ENCODE measurements at places on chromosomes 2 and 18.

GRCh38 chr2:147628971-147629421 is 215.8 kb upstream of the ACVR2A start:
- DNase-seq, result no peak

DNA sequence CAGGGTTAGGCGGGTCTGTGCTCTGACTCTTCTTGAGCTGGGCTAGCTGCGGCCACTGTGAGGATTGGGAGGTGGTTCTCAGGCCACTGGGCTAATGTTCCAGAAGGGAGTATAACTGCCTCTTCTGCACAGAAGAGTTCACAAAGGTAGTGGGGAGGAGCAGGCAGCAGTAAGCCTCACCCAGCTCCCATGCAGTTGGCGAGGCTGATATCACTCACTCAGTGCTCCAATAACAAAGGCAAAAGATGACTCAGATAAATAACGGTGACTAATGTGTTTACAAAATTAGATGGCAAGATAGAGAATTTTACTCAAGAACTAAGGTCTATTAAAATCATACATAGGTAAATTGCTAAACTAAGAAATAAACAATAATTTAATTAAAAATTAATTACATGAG is 174.2 kb upstream of the TMEM200C start:
- DNase-seq, result no peak

- DNase-seq, result no peak
Measured at GRCh38 chr2:42860319-42861094, 68.1 kb upstream of the HAAO start.

- DNase-seq, result no peak
Measured at GRCh38 chr2:203989521-203989920, 53.0 kb downstream of the ICOS start.

DNA sequence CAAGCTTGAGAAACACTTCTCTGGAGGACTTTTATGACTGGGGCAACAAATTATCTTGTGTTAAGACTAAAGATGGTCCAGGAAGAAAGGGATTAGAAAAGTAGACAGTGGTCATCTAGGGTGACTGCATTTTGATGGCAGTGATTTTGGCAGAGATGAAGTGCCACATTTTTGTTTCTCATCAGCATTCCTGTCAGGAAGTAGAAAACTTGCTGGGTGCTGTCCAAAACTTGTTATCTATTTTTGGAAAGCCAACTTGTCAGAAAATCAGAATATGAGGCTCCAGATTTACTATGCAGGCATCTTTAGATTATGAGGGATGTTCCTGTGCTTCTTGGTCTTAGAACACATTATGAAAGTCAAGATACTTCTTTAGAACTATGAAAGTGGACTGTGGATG is 29.0 kb upstream of the CALCRL start:
- no peak for DNase-seq

- DNase-seq, result no peak
Measured at GRCh38 chr2:127527001-127527804, 914 bp upstream of the IWS1 start.

- DNase-seq, result no peak
Measured at GRCh38 chr2:151297882-151298281, 8.4 kb upstream of the NMI start.

DNA sequence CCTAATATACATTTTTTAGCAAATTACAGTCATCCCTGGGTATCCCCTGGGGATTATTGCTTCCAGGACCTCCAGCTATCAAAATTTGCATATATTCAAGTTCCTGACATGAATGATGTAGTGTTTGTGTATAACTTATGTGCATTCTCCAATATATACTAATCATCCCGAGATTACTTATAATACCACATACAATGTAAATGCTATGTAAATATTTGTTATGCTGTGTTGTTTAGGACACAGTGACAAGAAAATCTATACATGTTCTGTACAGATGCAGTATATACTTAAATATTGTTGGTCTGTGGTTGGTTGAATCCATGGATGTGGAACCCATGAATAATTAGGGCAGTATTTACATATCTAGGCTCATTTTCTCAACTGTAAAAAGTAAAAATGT is 1060.3 kb downstream of the DSC3 start:
- no peak for DNase-seq

- DNase-seq, result no peak
Measured at GRCh38 chr2:69721022-69721421, 20.9 kb upstream of the ANXA4 start.

GRCh38 chr2:186460465-186460864 is 25.6 kb upstream of the ZC3H15 start:
- no peak for DNase-seq

GRCh38 chr2:43106559-43107527 is 119.6 kb downstream of the ZFP36L2 start:
- DNase-seq, result no peak

- no peak for DNase-seq
Measured at GRCh38 chr2:153222231-153223165, 256.1 kb downstream of the RPRM start.

DNA sequence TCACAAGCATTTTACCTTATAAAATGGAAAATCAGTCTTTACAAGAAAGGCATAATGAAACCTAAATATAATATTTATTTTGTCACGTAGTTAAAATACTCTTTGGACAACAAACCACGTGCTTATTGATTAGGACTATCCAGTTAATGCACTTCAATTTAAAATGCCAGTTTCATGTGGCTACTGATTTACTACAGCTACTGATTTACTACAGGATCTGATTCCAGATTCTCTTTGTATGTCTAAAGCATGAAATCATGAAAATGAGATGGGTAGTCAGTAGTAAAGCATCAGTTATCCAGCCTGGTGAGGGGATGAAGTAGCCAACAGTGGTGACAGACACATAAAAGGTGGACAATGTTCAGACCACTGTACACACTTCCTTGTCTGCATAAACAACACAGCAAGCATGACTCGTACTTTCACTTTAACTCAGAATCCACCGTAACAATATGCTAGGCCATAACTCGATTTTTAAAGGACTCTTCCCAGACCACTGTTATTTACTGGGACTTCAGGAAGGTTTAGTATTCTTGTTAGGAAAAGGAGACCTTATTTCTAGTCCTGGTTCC is 24.9 kb downstream of the ACAA2 start:
- no peak for DNase-seq

- no peak for DNase-seq
Measured at GRCh38 chr2:905091-905832, 45.4 kb upstream of the SNTG2 start.

- DNase-seq, result no peak
Measured at GRCh38 chr2:167478196-167478595, 589.9 kb downstream of the XIRP2 start.

DNA sequence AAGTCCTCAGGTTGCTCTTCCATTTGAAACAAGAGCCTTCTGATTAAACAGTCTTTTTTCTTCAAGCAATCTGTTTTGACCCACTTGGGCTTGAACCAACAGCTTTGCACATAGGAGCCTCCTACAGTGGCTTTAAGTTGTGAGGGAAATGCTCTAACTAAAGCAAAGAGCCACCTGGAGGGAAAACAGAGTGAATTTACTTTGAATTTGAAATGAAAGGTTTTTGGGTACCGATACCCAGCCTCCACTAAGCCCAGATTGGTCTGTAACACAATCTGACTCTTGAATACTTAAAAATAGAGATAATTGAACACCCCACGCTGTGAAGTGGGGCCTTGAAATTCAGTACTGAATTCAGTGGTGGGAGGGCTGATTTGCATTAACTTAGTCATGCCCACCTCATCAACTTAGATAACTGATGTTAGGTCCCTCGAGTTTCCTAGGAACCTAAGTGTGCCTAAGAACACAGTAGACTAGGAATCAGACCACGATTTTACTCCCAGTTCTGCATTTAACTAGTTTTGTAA is 56.3 kb upstream of the ACVR1C start:
- DNase-seq, result no peak

- DNase-seq, result no peak
Measured at GRCh38 chr2:157319795-157320194, 5.8 kb downstream of the ERMN start.

GRCh38 chr18:79393181-79393634 is 2.5 kb upstream of the NFATC1 start:
- no peak for DNase-seq

- DNase-seq, result no peak
Measured at GRCh38 chr2:177141866-177142265, 70.7 kb upstream of the HNRNPA3 start.

DNA sequence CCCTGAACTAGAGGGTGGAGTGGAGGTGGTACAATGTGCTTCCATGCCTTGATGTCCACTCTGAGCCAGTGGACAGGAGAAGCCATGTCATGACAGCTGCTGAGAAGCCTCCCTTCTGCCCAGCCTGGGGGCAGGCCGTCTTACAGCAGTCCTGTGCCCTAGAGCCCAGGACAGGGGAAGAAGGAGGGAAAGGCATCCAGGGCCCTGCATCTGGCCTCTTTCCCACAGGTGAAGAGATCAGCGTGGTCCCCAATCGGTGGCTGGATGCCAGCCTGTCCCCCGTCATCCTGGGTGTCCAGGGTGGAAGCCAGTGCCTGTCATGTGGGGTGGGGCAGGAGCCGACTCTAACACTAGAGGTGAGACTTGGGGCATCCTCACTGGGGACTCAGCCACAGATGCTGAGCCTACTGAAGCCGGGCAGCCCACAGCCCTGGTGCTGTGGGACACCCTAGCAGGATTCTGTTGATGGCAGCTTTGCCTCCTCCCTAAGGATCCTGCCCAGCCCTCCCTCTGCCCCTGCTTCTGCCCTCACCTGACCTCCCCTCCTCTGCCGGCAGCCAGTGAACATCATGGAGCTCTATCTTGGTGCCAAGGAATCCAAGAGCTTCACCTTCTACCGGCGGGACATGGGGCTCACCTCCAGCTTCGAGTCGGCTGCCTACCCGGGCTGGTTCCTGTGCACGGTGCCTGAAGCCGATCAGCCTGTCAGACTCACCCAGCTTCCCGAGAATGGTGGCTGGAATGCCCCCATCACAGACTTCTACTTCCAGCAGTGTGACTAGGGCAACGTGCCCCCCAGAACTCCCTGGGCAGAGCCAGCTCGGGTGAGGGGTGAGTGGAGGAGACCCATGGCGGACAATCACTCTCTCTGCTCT is 3.1 kb downstream of the IL36RN start:
- no peak for DNase-seq

- DNase-seq, result no peak
Measured at GRCh38 chr2:16745466-16745865, 79.8 kb upstream of the CYRIA start.

DNA sequence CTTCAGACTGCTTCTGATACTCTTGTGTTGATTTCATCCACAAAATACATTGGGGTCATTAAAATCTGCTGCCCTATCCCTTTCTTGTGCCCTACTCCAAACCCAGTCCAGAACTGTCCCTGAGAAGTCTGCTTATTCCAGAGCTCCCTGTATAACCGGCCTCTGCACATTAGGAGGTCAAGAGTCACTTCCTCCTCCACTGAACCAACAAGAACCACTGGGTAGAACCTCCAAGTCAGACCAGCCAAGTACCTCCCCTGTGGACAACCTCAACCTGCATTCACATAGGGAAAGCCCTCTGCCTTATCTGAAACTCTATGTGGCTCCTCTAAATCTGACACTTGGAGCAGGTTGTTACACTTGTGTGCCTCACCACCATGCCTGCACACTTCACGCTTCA is 22.1 kb downstream of the KDSR start:
- DNase-seq, result no peak

- DNase-seq, result no peak
Measured at GRCh38 chr2:209673811-209674210, 97.8 kb upstream of the UNC80 start.

GRCh38 chr2:216491793-216492596 is 6.6 kb upstream of the RPL37A start:
- no peak for DNase-seq

GRCh38 chr2:69652206-69652605 is 8.7 kb upstream of the AAK1 start:
- DNase-seq, result no peak

- no peak for DNase-seq
Measured at GRCh38 chr2:49490710-49491109, 336.4 kb upstream of the FSHR start.

DNA sequence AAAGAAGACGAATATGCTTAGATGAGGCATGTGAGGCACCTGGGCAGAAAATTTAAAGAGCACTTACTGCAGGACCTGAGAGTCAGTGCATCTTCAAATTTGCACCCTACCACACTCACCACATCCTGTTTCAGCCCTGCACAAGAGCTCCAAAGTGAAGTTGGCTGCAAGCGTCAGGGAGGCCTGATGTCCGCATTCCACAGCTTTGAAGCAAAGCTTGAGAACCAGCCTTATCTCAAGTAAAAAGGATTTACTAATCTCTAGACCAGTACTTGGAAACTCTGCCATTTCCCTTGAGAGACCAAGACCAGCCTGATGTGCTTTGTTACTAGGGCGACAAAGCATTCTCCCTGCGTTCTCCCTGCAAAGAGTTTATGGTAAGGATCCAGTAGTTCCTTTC is 3.4 kb upstream of the ASNSD1 start:
- no peak for DNase-seq

DNA sequence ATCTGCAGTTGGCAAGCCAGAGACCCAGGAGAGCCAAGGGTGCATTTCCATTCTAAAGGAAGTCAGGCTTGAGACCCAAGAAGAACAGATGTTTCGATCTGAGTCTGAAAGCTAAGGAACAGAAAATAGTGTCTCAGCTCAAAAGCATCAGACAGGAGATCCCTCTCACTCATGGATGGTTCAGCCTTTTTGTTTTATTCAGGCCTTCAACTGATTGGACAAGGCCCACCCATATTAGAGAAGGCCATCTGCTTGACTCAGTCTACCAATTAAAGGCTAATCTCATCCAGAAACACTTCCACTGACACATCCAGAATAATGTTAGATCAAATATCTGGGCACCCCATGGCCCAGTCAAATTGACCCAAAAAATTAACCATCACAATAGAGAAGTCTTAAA is 255.0 kb downstream of the TXNL1 start:
- no peak for DNase-seq

- DNase-seq, result no peak
Measured at GRCh38 chr2:141911485-141912066, 219.2 kb downstream of the LRP1B start.

- no peak for DNase-seq
Measured at GRCh38 chr2:147845411-147845971, 662 bp downstream of the ACVR2A start.

GRCh38 chr18:23587220-23587642 is 925 bp upstream of the NPC1 start:
- no peak for DNase-seq

GRCh38 chr2:212076456-212076855 is 462.1 kb downstream of the ERBB4 start:
- DNase-seq, result no peak

DNA sequence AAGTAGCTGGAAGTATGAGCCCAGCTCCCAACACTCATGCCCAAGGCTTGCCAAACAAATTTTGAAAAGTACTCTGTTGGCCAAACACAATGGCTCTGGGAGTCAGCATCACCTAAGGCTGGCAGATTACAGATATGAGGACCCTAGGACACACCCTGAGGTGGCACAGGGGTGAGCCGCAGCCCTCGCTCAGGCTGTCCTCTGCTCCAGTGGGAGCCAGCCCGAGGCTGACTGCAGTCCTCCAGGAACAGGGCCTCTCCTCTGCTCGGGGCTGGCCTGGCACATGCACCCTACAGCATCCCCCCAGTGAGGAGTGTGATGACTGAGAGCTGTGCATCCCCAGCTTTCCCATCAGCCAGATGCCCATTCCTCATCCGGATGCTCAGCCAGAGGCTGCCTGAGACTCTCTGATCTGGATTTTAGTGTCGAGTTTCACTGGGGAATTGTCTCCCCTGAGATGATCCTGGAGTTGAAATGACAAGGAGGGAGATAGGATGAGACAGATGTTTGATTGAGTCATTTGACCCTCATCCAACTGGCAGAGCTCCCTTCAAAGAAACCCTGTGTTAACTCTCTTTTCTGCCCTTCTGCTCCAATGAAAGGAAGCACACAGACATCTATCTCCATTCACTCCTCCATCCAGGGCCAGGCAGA is 269.3 kb upstream of the NCKAP5 start:
- no peak for DNase-seq

GRCh38 chr2:84980263-84980983 is 9.5 kb downstream of the KCMF1 start:
- no peak for DNase-seq

All from stimulated activated CD8-positive, alpha-beta memory T cell treated with anti-CD3 and anti-CD28 coated beads, Interleukin-4, amount 100 ng/mL, for 1 hour (primary cell).